H1 (cell line): ENCODE measurements at places on chromosomes 3 and 15.

DNA sequence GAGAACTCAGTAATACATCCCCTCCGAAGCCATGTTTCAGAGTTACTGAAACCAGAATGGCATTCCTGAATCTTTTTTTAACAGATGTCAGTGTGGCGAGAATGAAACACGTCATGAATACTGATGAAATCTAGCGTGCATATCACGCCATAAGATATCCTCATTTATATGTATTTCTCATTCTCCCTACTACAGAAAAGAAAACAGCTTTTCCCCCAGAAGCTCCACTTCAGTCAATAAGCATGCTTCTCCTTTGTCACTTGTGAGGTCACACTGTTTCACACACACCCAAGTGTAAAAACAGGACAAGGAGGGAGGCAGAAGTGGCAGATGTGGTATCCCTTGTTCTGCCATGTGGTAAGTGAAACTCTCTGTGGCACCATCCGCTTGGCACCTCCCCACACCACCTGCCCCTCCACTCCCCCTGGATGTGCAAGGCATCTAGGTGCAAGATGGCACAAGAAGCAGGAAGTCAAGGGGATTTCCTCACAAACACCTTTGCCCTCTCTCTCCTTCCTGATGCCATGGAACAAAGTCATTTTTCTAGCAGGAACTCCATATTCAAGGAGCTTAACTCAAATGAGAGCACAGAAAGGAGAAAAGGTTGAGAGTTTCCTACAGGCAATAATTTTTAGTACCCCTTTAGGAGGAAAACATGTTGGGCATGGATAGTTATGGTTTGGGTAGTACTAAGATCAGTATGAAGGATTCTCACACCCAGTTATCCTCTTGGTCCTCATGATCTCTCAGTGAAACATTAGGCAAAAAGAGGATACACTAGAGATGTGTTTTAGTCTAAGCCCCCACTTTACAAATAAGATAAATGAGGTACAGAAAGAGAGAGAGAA, 47.5 kb upstream of the FRMD4B start:
- no peak for DNase-seq

GRCh38 chr3:49164983-49165720, 979 bp downstream of the CCDC71 start:
- no peak for DNase-seq

DNA sequence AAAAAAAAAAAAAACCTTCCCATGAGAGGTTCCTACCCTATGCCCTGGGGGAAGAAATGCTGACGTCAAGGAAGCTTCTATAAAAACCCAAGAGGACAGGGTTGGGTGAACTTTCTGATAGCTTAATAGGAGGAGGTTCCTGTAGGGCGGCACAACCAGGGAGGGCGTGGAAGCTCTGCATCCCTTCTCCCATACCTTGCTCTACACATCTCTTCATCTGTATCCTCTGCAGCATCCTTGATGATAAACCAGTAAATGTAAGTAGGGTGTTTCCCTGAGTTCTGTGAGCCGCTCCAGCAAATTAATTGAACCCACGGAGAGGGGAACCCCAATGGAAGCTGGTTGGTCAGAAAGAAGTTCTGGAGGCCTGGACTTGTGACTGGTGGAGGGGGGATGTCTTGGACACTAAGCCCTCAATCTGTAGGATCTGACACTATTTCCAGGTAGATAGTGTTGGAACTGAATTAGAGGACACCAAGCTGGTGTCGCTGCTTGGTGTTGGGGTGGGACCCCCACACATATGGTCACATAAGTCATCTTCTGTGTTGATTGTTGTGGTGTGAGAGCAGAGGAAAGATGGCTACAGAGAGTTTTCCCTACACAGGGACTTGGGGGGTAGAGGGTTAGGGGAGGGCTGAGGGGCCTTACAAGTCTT, 91.5 kb downstream of the ST6GAL1 start:
- peak; percentile 32 for DNase-seq

DNA sequence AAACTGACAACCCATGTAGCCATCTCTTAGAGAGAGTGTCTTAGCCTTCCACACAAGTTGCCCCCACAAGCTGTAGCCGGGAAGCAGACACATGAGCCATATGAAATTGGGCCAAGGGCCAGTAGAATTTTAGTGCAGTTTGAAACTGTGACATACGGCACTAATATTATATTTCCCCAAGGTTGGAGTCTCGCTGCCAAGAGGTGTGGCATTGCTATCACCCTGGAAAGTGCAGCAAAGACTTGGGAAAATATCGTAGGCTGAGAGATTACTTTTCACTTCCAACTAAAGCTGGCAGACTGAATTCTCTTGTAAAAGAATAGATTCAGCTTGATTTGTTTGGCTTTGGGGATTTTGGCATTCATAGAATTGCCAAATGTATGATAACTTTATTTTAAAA, 89.2 kb downstream of the ECT2 start:
- no peak for DNase-seq

DNA sequence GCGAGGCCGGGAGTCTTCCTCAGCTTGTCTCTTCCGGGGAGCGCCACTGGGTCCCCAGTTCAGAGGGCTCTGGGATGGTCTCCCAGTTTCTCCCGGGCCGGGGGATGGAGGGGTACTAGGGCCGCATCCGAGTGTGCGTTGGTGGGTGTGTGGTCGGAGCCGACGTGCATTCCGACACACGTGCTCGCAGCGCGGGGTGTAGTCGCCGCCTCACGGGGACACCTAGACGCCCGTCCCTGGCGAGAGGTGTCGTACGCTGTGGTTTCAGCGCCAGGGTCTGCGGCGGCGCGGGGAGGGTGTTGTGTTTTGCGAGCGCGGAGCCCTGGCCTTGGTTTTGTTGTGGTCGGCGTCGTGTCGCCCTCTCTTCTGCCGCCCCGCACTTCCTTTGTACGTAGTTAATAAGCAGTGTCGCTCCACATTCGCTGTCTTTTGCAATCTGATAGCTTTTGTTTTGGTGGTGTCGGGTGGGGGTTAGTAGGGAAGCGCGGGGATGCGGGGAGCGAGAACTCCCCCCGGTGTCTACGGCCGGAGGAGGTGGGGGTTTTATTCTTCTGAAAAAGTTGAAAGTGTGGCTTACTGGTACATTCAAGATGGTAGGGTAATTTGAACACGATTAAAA, 2.2 kb downstream of the IGF1R start:
- DNase-seq = no peak

- no peak for DNase-seq
Observed at GRCh38 chr3:58539626-58540025, 2.6 kb upstream of the ACOX2 start.

GRCh38 chr3:18389108-18389733, 35.9 kb downstream of the SATB1 start:
- no peak for DNase-seq

- no peak for DNase-seq
Observed at GRCh38 chr3:86711634-86712033, 279.3 kb downstream of the VGLL3 start.

- DNase-seq = no peak
Observed at GRCh38 chr3:60225848-60226247, 1025.4 kb downstream of the FHIT start.

DNA sequence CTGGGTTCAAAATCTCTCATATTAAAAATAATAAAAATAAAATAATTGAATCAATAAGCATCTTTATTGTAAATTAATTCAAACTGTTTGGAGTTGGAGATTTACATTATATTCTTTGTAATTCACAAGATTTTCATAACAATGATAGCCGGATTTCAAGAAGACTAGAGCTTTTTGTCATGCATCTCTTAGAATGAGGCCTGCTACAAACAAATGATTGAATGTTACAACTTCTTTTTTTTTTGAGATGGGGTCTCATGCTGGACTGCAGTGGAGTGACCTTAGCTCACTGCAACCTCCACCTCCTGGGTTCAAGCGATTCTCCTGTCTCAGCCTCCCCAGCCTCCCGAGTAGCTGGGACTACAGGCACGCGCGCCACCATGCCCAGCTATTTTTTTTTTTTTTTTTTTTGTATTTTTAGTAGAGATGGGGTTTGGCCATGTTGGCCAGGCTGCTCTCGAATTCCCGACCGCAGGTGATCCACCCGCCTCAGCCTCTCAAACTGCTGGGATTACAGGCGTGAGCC, 3.5 kb downstream of the SLTM start:
- DNase-seq = no peak

DNA sequence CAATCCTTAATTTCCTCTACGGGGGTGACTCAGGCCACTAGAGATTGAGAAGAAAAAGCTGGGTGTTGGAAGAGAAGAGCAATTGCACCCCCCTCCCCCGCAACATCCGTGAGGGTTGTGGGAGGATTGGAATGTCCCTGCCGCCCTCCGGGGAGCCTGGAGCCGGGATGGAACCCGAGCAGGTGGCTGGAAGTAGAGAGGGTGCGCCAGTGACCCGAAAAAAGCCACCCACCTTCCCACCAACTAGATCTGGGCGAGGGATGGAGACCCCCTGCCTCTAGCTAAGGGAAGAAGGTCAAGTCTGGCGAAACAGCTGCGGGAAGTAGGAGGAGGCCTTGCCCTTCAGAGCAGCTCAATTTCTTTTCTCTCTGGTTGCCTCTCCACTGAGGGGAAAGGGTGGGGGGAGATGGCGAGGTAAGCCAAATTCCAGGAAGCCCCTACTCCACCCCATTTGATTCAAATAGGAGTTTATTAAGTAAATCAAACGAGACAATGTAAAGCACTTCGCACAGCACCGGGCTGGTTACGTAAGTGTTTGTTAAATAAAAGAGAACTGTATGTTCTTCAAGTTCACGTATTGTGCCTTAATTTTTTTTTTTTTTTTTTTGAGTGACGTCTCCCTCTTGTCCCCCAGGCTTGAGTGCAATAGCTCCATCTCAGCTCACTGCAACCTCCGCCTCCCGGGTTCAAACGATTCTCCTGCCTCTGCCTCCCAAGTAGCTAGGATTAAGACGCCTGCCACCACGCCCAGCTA, 1.1 kb upstream of the WWTR1 start:
- peak; percentile 79 for DNase-seq

DNA sequence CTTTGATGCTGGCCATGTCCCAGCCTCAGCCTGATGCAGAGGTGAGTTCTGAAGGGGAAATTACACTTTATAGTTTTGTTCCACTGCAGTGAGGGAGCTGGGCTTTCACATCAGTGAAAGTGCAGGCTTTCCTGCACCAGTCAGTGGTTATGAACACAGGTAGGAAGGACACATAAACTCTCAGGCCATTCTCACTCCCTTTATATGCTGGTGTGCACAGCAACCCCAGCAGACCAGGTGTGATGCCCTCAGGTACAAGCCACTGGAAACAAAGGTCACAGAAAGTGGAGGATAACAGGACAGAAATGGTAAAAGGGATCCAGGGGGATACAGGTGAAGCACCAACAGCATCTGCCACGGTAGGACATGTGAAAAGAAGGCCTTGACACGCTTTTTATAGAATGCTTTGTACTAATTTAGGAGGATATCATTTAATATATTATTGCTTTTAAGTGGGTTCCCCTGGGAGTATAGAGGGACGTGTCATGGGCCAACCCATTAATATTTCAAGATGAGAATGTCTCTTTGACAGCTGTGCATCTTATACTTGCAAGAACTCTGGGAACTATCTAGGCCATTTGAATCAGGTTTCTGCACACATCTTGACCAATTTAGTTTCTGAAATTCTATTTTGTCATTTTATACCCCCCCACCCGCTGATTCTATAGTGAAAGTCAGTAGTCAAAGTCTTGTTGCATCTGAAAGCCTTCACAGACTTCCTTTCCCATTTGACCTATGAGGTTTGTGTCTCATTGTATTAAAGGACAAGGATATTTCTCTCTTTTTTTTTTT, 25.0 kb upstream of the BLM start:
- no peak for DNase-seq

DNA sequence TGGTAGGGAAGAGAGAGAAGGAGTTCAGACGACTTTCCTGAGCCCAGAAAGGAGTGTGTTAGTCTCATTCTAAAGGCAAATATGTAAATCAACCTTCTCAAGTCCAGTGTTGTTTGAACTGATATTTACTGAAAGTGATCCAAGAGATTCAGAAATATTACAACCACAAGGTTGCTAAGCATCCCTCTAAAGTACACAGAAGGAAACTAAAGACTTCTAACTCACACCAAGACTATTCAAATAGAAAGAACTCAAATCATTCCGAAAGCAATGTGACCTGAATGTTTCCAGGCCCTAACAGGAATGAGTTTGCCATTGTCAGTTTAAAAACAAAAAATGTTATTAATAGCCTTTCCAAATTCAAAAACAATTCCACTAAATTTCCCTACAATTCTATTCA, 56.9 kb upstream of the VGLL3 start:
- DNase-seq = no peak

DNA sequence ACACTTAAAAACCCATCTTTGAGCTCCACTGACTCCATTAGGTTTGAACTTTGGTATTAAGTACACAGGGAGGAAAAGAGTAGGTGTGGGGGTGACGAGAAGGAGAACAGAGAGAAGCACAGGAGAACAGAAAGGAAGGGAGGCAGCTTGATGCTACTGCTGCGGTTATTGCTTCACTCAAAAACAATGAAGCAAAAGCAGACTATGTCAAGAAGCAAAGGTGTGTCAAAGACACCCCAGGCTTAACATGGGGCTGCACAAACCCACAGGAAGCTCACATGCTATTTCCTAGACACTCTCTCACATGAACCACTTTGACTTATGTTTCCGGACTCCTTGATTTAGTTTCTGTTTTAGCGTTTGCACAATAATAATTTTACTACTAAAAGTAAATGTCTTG, 961.0 kb upstream of the CFAP20DC start:
- DNase-seq = no peak

DNA sequence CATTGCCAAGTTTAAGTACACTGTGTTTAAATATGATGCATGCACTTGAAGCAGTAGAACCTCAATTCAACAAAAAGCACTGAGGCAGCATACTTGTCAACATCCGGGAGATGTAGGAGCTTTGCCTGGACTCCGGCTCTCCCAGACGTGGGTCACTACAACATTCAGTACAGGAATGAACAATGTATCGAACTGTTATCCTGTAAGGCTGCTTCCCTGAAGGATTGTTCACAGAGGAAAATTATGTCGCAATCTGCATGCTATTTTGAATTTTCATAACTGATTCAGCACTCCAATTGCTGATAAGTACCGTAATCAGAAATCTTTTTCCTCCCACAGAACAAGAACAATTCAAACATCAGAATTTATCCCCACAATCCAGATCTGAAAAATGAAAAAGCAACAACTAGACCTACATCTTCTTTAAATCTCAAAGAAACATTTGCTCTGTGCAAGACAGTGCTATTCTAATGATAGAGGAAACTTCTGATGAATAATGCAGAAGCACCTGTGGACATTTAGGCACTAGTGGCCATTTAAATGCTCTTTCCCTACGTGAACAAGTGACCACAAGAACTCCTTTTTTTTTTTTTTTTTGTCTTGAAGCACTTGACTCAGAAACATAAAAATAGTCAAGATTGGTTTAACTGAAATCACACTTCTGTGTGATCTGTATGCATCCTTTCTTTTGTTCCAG, 113.4 kb downstream of the PLCH1 start:
- DNase-seq = no peak

GRCh38 chr15:35142578-35142977, 57.5 kb upstream of the NANOGP8 start:
- no peak for DNase-seq
